RWPE2 (cell line): ENCODE measurements at places on chromosomes 12 and 14.

GRCh38 chr12:4743046-4743445 is 22.8 kb downstream of the GALNT8 start:
- H3K4me1 ChIP-seq, result no peaks in the 10 kb centered on the region
- DNase-seq, result no peak
- no peaks in the 10 kb centered on the region for H3K36me3 ChIP-seq
- no peak overlapping the region for H3K27ac ChIP-seq
- H3K4me3 ChIP-seq, result no peak overlapping the region
- H3K27me3 ChIP-seq, result peaks cover 13% of the 10 kb centered on the region

DNA sequence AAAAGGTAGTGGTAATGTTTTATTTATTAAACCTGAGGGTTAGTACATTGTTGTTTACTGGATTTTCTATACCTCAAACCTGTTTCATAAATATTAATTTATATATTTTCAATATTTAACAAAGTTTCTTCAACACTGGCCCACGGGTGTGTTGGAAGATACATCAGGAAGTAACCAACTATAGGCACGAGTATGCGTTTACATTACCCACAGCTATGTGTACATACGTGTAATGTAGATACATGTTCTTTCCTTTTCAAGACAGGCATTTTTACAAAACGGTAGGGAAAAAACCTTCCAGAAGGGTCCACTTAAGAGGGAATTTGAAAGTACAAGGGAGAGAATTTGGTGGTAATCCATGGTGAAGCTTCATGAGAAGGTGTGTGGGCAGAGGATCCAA is 17.8 kb upstream of the KCNA1 start:
- no peak overlapping the region for H3K4me3 ChIP-seq
- no peak overlapping the region for H3K27ac ChIP-seq
- H3K27me3 ChIP-seq, result peaks cover 10% of the 10 kb centered on the region
- no peak for DNase-seq
- H3K4me1 ChIP-seq, result no peaks in the 10 kb centered on the region

GRCh38 chr12:81084811-81085350 is 7.0 kb downstream of the ACSS3 start:
- no peaks in the 10 kb centered on the region for H3K4me1 ChIP-seq
- no peaks in the 10 kb centered on the region for H3K36me3 ChIP-seq
- no peak overlapping the region for H3K4me3 ChIP-seq

DNA sequence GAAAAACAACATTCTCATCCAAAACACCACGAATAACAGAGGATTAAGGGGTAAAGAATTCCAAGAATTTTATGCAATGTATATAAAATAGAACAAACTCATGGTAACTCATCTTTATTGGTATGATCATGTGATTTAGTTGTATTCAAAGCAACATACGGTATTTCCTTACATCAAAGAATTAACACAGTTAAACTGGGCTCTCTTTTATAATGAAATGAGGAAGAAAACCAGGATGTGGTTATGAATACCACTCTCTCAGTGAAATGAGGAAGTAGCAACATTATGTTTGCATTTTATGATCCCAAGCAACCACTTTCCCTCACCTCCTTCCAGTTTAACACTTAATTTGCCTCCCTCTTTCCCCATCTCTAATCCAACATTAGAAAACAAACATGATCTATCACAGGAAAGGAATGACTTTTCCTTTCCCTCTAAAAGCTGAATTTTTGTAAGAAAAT is 22.9 kb downstream of the SPTLC2 start:
- H3K27ac ChIP-seq, result peak overlapping the region; percentile 88
- H3K4me1 ChIP-seq, result peaks cover 41% of the 10 kb centered on the region
- no peak overlapping the region for H3K4me3 ChIP-seq
- DNase-seq, result no peak
- no peaks in the 10 kb centered on the region for H3K27me3 ChIP-seq

- DNase-seq, result no peak
- H3K4me1 ChIP-seq, result peaks cover 4% of the 10 kb centered on the region
- no peaks in the 10 kb centered on the region for H3K27me3 ChIP-seq
- H3K4me3 ChIP-seq, result no peak overlapping the region
These were observed 5.4 kb upstream of the MRPS35 start for GRCh38 chr12:27705263-27705662.

GRCh38 chr12:30985814-30986452 is 59.4 kb downstream of the TSPAN11 start:
- no peak for DNase-seq
- H3K36me3 ChIP-seq, result no peaks in the 10 kb centered on the region
- H3K4me3 ChIP-seq, result no peak overlapping the region
- H3K27ac ChIP-seq, result no peak overlapping the region

GRCh38 chr12:124364543-124364942 is 69.7 kb downstream of the RFLNA start:
- peaks cover 93% of the 10 kb centered on the region for H3K36me3 ChIP-seq
- DNase-seq, result no peak
- H3K27ac ChIP-seq, result no peak overlapping the region
- H3K4me3 ChIP-seq, result no peak overlapping the region

DNA sequence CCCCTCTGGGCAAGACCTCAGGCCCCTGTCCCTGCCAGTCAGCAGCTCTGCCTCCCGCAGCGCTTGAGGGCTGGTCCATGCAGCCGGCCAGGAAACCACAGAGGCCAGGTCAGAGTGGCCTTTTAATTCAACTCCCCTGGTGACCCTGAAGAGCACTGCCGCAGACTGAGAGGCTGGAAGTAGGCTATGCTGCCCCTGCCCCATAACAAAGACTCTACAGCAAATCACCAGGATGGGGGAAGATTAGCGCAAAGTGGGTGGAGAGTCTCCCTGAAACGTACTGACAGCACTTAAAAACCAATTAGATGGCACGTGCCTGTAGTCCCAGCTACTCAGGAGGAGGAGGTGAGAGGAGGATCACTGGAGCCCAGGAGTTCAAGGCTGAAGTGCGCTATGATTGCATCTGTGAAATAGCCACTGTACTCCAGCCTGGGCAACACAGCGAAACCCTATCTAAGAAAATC is 70.5 kb downstream of the ITPK1 start:
- H3K4me1 ChIP-seq, result peaks cover 92% of the 10 kb centered on the region
- H3K4me3 ChIP-seq, result no peak overlapping the region
- H3K27ac ChIP-seq, result peak overlapping the region; percentile 99
- H3K27me3 ChIP-seq, result no peaks in the 10 kb centered on the region

GRCh38 chr14:103058164-103059055 is 1.1 kb upstream of the CDC42BPB start:
- peaks cover 8% of the 10 kb centered on the region; the same call in 1 of the 2 replicates for H3K36me3 ChIP-seq
- H3K4me3 ChIP-seq, result peak overlapping the region; percentile 80
- no peaks in the 10 kb centered on the region for H3K27me3 ChIP-seq

DNA sequence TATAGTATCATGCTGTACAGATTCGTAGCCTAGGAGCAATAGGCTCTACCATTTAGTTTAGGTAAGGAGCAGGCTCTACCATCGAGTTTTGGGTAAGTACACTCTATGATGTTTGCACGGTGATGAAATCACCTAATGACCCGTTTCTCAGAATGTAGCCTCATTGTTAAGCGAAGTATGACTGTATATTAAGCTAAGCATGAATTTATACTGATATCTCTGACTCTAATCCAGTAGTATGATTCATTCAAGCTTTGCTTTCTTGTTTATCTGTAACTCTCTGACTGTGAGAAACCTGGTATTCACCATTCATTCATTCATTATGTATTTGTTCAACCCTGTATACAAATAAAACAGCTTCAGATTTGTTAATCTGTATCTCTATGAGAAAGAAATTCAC is 283.9 kb upstream of the PRICKLE1 start:
- no peaks in the 10 kb centered on the region for H3K4me1 ChIP-seq
- H3K4me3 ChIP-seq, result no peak overlapping the region
- no peaks in the 10 kb centered on the region for H3K36me3 ChIP-seq
- DNase-seq, result no peak

GRCh38 chr12:88805286-88805685 is 225.0 kb upstream of the KITLG start:
- H3K27ac ChIP-seq, result no peak overlapping the region
- H3K4me3 ChIP-seq, result no peak overlapping the region
- no peaks in the 10 kb centered on the region for H3K27me3 ChIP-seq
- H3K4me1 ChIP-seq, result no peaks in the 10 kb centered on the region
- no peaks in the 10 kb centered on the region for H3K36me3 ChIP-seq

GRCh38 chr12:55548756-55549155 is 646 bp upstream of the OR6C4 start:
- peaks cover 13% of the 10 kb centered on the region for H3K27me3 ChIP-seq
- H3K27ac ChIP-seq, result no peak overlapping the region
- H3K36me3 ChIP-seq, result no peaks in the 10 kb centered on the region
- H3K4me3 ChIP-seq, result no peak overlapping the region

DNA sequence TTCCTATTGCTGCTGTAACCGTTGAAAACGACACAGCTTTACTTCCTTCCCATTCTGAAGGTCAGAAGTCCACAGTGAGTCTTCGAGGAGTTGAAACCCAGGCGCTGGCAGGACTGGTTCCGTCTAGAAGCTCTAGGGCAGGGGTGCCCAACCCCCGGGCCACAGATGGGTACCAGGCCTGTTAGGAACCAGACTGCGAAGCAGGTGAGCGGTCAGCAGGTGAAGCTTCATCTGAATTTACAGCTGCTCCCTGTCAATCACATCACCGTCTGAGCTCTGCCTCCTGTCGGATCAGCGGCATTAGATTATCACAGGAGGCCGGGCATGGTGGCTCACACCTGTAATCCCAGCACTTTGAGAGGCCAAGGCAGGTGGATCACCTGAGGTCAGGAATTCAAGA is 12.6 kb upstream of the SFSWAP start:
- no peak overlapping the region for H3K4me3 ChIP-seq
- no peak overlapping the region for H3K27ac ChIP-seq
- H3K27me3 ChIP-seq, result no peaks in the 10 kb centered on the region

DNA sequence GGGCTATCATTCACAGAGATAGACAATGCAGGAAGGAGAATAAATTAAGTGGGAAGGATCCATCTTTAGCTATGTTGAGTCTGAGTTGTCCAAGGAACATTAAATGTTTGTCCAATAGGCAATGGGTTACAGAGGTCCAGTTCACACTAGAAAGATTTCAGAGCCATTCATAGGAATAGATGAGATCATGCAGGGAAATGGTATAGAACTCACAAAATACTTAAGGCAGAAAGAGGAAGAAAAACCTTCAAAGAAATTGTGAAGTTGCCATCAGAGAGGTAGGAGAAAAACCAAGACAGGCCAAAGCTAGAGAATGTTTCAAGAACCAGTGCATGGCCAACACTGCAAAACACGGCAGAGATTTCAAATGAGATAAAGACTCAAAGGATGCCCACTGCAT is 94.1 kb downstream of the PHLDA1 start:
- H3K4me1 ChIP-seq, result peaks cover 27% of the 10 kb centered on the region
- no peaks in the 10 kb centered on the region for H3K36me3 ChIP-seq
- no peak for DNase-seq
- H3K27ac ChIP-seq, result no peak overlapping the region
- H3K4me3 ChIP-seq, result no peak overlapping the region
- H3K27me3 ChIP-seq, result no peaks in the 10 kb centered on the region

GRCh38 chr12:94793191-94793595 is 142.8 kb upstream of the TMCC3 start:
- no peaks in the 10 kb centered on the region for H3K36me3 ChIP-seq
- no peak overlapping the region for H3K4me3 ChIP-seq
- DNase-seq, result no peak
- H3K27ac ChIP-seq, result no peak overlapping the region
